ENCODE measurements at places on chromosomes 3 and 15.

- DNase-seq, result no peak
These were observed 588 bp downstream of the SLC6A1 start for GRCh38 chr3:10992943-10993728.

DNA sequence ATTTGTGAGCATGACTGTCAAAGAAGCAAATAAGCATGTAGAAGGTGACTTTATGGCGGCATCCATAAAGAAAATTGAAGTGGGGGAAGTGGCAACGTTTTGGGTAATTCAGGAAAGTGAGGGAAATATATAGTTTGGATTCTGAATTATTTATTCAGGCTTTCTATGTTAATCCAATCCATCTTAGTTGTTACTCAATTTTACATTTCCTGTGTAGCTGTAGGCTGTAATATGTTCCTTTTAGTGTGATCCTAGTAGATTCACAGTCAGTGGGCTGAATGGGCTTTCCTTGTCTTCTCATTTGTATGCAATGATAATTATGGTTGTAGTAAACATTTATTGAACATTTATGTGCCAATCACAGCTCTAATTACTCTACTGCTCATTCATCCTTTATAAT, 654.1 kb downstream of the EDEM1 start:
- DNase-seq, result no peak

DNA sequence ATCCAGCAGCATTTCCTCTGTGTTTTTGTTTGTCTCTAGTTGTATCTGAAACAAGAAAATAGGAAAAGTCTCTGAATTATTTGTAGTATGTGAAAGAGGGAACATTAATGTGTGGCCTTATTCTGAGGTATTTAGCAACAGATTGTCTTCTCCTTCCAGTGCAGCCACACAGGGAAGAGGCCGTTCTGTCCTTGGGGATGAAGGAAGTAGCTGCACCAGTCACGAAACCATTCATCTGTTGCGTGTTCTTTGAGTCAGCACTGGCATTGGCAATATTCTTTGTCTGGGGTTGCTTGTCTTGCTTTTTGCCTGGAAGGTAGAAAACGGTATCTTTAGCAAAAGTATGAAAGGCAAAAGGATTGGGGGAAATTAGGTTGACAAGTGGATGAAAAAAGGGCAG, 91.6 kb downstream of the CDIN1 start:
- no peak for DNase-seq

DNA sequence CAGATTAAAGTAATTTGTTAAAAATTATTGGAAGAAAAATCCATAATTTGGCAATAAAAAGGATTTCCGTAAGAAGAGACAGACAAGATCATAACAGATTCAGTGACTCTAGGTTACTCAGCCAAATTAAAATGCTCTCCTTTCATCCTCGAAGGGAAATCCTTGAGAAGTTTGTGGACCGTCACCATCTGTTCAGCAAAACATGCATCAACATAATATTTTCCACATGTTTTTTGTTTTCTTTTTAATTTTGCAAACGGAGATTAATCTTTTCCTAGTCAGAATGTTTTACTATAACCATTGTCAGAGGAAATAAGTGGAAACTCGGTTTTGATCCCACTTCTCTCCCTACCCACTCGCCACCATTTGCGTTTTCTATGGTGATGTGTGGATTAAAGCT, 128.3 kb downstream of the TMCO5A start:
- no peak for DNase-seq
